ENCODE measurements at places on chromosomes 11 and 22. TPM values are rescaled to one million over a fixed set of nuclear protein-coding genes. Genes with fewer than 3 reads are reported as not detected.

DNA sequence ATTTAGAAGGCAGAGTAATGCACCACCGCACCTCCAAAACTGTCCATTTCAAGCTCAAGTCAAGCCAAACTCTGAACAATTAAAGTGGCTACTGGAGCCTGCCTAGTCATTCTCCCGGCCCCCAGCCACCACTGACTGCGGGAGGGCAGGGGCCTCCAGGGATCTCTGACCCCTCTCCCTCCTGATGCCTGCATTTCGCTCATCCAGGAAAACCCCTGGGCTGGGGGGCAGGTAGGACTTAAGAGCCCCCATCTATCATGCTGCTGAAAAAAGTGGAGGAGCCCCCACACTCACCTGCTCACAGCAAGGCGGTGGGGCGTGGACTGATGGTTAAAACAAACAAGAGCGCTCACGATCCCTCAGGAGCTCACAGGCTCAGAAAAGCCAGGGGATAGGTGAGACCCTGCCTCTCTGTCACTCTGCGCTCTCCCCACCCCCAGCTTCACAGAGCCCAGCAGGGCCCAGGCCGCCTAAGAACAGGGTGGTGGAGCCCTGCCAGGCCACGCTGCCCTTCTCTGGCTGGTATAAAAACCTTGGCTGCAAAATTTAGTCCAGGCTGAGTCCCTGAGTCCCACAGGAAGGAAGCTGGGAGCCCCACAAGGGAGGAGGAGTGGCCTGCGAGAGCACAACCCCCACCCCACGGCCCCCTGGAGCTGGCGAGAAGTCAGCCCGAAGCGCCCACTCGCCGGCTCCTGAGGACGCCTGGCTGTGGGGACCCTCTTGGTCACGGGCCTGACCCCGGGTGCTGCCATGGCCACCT lies 21.0 kb upstream of the MOB2 start:
- DNase-seq: no peak

DNA sequence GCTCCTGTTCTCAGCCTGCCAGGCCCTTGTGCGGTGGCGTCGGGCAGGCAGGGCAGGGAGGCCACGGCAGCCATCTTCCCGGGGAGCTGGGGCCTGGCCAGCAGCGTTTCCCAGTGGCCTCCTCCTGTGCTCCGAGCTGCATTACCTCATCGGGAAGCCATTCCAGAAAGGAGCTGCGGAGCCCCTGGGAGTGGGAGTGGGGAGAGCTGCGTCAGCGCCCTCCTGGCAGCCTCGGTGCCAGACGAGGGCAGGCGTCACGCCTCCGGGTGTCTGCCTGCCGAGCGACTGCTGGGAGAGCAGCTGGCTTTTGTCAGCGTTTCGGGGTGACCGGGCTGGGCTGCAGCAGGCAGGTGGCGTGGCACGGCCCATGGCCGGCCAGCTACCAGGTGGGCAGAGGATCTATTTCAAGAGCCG lies 30.9 kb upstream of the WNT7B start:
- no peak for DNase-seq

- DNase-seq: no peak
Measured at GRCh38 chr22:30015846-30016245, 64.4 kb upstream of the HORMAD2 start.

GRCh38 chr11:126181939-126182730 lies 29.3 kb downstream of the RPUSD4 start:
- no peak for DNase-seq

- DNase-seq: no peak
Measured at GRCh38 chr11:116930586-116930985, 93.2 kb upstream of the APOA1 start.

DNA sequence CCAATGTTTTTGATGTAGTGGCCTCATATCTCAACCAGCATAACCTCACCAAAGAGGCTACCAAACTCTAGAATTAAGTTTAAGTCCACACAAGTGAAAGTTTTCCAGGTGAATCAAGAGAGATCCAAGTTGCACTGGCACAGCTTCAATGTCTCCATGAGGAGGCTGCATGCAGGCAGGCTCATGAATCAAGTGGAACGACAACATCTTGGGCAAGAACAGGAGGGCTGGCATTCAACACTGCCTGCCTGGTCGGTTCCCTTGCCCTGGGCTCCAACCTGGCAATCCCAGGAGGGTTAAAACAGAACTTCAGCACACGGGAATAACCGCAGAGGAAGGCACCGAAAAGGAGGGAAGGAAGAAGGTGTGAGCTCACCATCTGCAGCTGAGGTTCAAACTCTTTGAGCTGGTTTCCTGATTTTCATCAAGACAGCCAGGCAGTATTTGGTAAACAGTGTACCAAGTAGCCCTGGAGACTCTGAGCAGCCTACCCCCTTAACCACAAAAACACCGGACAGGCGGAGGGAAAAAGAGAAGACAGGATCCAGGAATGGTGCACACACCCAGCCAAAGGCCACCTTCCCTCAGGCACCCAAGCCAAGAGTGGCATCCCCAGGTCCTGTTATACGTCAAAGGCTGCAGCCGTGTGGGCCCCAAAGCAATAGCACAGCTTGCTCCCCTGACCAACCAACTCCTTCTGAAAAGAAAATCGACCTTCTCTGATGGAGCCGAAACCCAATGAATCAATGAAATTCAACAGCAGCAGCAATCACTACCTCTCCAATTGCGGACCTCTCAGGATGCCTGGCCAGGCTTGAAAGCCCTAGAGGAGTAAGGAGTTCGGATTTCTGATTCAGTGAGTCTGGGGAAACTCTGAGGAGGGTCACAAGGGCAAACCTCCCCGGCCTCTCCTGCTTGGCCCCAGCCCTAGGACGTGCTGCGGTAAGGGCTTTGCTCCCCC lies 1.3 kb downstream of the PACSIN2 start:
- DNase-seq: no peak

Gene MTFP1
- total RNA-seq: 104 TPM

DNA sequence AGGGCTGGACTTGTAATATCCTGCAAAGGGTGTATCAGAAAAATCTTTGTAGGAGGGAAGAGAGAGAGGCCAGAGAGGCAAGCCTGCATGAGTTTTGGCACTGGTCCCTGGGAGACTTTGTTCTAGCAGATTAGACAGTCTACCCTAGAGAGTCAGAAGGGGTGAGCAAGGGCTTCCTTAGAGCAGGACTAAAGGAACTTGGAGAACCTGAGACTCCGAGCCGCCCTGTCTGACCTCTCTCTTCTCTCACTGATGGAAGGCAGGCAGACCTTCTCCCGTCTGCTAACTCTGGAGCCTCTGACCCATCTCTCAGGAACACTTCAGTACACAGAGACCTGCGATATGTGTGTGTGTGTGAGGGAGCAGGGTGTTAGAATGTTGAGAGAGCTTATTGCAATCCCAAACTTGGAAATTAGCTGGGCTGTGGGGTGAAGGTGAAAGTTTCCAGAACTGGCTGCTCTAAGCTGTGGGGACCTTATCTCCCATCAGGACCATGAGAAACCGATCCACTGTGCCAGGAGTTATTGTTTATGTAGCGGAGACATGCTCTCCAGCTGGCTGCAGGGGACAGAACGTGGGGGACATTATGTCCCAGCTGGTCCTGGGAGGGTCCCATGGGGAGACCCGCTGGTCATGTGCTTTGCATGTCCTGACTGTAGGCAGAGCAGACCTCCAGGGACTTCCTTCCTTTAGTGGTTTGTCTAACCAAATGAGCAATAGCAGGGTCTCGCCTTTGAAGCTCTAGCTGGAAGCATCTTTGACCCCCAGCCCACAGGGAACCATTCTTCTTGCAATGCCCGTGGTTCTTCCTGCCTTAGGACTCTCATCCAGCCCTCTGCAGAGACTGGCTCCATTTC lies 51.1 kb downstream of the TIMP3 start:
- no peak for DNase-seq

GRCh38 chr22:23070418-23071229 lies at the start of gene GNAZ:
Gene GNAZ, plus strand, starts transcription at chr22:23070519. Its CDS starts 25,177 bp downstream, at chr22:23095696.
- DNase-seq: no peak

Gene FAM227A
- 0.92 TPM for total RNA-seq

Gene SMC1B
- total RNA-seq: 0.37 TPM

- no peak for DNase-seq
Measured at GRCh38 chr22:31615491-31615860, 46.5 kb downstream of the PISD start.

DNA sequence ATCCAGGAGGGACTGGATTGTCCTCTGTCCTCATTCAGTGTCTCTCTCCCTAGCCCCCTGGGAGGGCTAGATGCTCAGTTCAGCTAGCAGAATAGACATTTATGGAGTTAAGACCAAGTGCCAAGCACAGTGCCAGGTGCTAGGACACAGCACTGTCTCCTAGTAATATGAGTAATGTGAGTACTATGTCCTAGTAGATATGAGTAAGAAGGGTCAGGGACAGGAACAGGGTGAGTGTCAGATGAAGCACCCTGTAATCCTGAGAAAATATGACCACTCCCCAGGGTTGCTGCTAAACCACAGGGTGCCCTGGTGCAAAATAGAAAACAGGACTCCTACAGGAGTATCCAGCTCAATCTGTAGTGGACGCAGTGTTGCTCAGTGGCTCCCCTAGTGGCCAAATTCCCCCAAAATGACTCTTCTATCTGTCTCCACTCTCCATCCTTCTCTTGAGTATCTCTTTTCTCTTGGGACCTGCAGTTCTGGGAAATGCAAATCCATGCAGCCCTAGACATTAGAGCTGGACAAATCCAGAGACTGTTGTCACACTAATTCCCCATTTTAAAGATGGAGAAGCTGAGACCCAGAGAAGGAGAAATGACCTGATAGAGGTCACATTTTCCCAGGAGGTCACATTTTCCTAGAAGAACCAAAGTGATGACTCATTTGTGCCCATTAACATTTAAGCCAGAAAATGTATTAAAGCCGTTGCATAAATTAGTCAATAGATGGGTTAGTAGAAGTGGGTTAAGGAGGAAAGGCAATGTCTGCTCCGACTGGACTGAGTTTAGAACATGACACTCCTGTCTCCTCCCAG lies 214.3 kb downstream of the NXPE2 start:
- no peak for DNase-seq

DNA sequence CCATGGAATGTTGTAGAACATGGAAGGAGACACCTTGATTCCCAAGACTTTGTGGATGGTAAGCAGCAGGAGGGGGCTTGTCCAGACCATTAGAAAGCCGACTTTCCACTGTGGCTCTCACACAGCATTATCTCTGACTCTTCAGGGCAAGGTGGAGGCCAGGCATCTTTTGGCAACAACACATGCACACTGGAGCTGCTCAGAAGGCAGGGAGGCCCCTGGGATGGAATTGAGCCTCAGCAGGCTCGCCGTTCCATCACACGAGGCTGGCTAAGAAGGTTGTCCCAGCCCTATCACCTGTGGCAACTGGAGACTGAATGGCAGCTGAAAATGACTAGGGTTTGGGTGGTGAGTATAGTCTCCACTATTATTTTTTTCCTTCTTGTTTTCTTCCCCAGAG lies 76.3 kb upstream of the TMEM45B start:
- DNase-seq: no peak

DNA sequence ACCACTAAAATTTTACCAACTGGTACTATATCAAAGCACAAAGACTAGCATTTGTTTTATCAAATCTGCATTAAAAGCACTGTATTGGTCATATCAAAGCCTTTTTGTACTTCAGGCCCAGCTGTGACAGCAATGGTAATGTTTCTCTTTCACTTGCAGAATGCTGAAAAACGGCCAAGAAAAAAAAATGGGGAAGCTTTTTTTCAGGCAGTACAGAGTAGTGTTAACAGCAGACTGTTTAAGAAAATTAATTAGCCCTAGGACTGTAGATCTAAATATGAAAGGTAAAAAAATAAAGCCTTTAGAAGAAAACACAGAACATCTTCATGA lies 33.3 kb downstream of the DENND5A start:
- no peak for DNase-seq

Gene C11orf87
- not detected for total RNA-seq

DNA sequence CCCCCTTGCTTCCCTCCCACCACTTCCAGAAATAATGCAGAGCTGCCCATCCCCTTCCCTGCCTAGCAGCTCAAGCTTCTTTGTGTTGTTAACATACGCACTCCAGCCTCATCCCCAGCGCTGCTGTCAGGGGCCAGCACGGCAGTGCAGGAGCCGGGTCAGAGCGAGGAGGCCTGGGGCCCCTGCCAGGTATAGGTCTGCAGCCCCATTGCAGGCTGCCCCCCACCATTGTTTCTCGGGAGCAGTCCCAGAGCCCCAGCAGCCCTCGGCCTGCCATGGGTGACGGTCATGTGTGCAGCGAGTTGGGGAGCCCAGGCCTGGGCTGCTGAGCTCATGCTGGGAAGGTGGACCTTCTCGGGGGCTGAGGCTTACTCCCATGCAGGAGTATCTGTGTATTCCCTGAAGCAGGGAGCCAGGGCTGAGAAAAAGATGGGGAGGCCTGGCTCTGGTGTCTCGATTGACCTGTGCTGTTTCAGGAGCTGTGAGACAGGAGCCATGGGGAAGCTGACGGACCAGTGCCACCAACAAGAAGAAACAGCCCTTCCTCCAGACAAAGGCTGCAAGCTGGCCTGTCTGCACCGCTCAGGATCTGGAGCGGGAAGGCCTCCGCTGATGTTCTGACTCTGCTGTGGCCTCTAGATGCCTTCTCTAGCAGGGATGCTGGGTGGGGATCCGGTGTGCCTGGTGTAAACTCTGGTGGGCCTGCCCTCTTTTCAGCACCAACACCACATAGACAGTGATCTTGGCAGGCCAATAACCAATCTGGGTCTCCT lies 220.5 kb upstream of the B3GAT1 start:
- DNase-seq: no peak

DNA sequence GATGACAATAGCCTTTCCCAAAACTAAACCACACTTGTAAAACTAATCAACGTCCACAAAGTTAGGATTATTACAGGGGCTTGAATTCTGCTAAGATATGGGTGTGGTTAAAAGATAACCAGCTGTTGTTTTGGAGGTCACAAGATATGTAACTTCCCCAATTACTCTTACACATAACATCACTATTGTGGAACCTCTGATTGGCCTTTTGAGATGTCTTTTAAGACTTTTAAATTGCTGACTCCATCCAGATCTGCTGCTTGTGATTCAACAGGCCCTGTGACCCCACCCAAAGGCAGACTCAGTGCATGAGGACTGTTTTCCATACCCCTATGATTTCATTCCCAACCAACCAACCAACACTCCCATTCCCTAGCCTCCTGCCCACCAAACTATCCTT lies 893.9 kb downstream of the OPCML start:
- DNase-seq: no peak

- DNase-seq: no peak
Measured at GRCh38 chr11:13341026-13341425, 63.4 kb downstream of the BMAL1 start.

DNA sequence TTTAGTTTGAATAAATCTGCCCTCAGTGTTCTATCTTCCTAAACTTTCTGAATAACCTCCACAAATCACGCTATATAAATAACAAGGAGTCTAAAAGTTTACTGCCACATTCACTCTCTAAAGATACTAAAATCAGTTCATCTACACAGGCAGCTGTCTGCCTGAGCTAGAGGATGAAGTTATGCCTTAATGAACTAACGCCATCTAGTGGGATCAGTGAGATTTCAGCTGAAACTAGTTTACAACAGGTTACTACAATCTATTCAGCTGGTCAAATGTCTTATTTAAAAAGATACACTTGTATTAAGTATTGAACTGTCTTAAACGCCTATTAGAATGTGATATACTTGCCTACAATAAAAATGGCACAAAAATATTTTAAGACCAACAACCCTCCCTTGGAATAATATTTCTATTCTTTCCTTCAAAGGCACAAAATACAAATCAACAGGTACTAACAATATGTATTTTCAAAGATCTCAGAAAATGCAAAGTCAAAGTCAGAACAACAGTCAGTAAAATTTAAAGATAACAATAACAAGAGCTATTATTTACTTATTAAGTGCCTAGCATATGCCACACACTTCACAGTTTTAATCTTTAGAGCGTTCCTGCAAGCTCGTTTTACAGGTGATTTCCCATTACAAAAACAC lies 84.1 kb downstream of the LARGE2 start:
- DNase-seq: peak; percentile 46

- DNase-seq: no peak
Measured at GRCh38 chr11:1291295-1292017, 18.0 kb downstream of the TOLLIP start.

Gene POLD4
- total RNA-seq: 37.8 TPM

Gene TMPRSS6
- total RNA-seq: 0.42 TPM
